ENCODE measurements at places on chromosomes 16 and 17. TPM values are rescaled to one million over a fixed set of nuclear protein-coding genes. Genes with fewer than 3 reads are reported as not detected.

DPH1 gene
- 24.7 TPM for total RNA-seq

TMEM92 gene
- 4.8 TPM for total RNA-seq

TP53TG3C gene
- not detected for total RNA-seq

CD300H gene
- total RNA-seq = not detected

PRSS8 gene
- total RNA-seq = 138 TPM

DNA sequence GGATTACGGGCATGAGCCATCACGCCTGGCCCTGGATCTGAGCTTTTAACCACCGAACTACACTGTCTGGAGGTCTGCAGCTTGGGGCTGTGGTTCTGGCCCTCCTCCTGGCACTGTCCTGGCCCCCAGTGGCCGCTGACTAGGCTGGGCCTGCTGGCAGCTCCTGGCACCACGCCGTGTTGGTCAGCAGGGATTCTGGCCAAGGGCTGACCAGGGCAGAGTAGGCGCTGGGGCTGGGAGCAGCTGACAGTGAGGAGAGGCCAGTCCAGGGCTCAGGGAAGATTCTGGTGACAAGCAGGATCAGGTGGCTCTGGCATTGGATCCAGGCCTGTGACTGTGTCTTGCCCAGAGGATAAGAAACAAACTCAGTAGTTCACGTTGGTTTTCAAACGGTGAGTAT is 14.6 kb downstream of the EEF2K start:
- no peaks in the 10 kb centered on the region for H3K27me3 ChIP-seq
- H3K4me3 ChIP-seq = no peak overlapping the region
- H3K4me1 ChIP-seq = no peaks in the 10 kb centered on the region
- no peak overlapping the region for H3K27ac ChIP-seq
- no peaks in the 10 kb centered on the region for H3K36me3 ChIP-seq
- no peak for DNase-seq

DNA sequence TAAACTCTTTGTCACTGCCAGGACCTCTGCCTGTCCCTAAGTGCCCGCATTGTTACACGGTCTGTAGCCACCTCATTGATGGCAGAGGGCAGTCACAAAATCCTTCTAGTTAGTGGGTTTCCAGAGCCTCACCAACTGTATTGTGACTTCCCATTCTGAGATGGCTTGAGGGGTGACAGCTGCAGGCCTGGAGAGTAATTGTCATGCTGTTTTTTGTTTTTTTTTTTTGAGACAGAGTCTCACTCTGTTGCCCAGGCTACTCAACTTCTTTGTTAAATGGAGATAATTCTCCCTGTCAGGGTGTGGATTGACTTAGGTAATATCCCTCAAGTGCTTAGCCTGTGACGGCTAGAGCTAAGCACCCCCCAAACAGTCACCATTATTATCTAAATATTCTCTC is 77.9 kb downstream of the SDR42E1 start:
- no peaks in the 10 kb centered on the region for H3K36me3 ChIP-seq
- H3K27me3 ChIP-seq = peaks cover 54% of the 10 kb centered on the region
- DNase-seq = no peak

DNA sequence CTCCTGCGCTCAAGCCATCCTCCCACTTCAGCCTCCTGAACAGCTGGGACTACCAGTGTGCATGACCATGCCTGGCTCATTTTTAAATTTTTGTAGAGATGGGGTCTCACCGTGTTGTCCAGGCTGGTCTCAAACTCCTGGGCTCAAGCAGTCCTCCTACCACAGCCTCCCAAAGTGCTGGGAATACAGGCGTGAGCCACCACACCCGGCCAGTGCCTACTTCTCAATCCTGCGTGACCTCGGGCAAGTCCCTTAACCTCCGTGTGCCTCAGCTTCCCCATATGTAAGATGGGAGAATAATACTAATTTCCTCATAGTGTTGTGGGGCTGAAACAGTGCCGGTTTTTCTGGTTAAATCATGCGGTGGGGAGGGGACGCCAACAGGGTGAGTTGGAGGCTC is 143.5 kb upstream of the CIBAR2 start:
- no peaks in the 10 kb centered on the region for H3K4me1 ChIP-seq
- no peaks in the 10 kb centered on the region for H3K36me3 ChIP-seq
- DNase-seq = no peak
- H3K27me3 ChIP-seq = peaks cover 81% of the 10 kb centered on the region

- peaks cover 4% of the 10 kb centered on the region for H3K36me3 ChIP-seq
- peaks cover 23% of the 10 kb centered on the region for H3K4me1 ChIP-seq
- no peaks in the 10 kb centered on the region for H3K27me3 ChIP-seq
- H3K27ac ChIP-seq = no peak overlapping the region
- H3K4me3 ChIP-seq = no peak overlapping the region
Observed at GRCh38 chr17:65025297-65025696, 31.2 kb downstream of the GNA13 start.

DNA sequence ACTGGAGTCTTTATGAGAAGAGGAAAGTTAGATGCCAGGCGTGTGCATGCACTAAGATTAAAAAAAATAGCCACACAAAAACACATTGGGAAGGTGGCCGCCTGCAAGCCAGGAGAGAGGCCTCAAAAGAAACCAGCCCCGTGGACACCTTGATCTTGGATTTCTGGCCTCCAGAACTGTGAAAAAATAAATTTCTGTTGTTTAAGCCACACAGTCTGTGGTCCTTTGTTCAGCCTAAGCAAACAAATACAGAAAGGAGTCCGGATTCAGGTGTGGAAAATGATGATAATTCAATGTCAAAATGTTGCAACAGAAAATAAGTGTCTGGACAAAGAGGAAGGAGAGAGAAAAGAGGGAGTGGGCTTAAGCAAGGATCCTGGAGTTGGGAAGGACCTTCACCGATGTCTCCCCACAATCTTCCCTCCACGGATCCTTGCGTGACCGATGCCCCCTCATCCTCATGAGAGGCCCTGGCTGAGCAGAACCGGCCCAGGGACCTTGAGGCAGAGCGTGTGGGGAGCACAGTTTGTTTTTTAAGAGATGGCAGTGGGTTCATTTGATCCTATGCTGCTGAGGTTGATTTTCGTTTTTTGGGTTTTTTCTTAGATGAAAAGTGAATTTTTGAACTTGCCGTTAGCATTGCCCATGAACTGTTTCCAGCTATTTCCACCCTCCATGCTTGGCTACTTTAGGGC is 133.2 kb downstream of the IRX3 start:
- no peaks in the 10 kb centered on the region for H3K36me3 ChIP-seq
- no peaks in the 10 kb centered on the region for H3K4me1 ChIP-seq
- no peak overlapping the region for H3K4me3 ChIP-seq
- no peak overlapping the region for H3K27ac ChIP-seq
- H3K27me3 ChIP-seq = peaks cover 45% of the 10 kb centered on the region
- no peak for DNase-seq

- H3K4me3 ChIP-seq = no peak overlapping the region
- H3K4me1 ChIP-seq = peaks cover 68% of the 10 kb centered on the region
- no peak for DNase-seq
- H3K36me3 ChIP-seq = peaks cover 3% of the 10 kb centered on the region
- no peak overlapping the region for H3K27ac ChIP-seq
Observed at GRCh38 chr16:52578829-52579498, 32.0 kb upstream of the TOX3 start.

GRCh38 chr17:72116661-72117521 is 3.9 kb upstream of the SOX9 start:
- peaks cover 32% of the 10 kb centered on the region for H3K27me3 ChIP-seq
- DNase-seq = no peak
- H3K27ac ChIP-seq = peak overlapping the region; percentile 35

DNA sequence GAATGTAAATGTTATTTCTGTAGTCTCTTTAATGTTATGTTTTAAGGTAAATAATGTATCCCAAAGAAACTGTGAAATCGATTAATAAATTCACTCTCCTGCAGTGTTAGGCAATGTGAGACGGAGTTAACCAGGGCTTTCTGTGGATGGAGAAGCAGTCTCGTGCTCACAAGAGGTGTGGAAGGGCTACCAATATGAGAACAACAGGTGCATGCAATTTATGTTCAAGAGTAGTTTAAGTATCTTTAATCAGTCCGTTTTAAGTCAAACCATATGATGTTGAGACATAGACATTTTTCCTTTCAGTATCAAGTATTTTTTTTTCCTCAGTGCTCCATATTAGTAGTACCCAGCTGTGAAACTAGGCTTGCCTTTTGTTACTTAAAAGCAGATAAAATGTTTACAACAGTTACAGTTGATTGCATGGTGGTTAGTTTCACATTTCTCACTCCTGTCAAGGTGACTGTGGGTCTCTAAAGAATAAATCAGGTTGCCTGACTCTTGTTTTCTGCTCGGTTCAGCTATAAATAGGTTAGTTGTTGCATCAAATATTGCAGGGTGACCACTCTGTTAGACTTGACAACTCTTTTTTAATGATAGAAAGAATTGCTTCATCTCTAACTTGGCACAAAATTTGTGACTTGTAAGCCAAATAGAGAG is 54.4 kb downstream of the COX10 start:
- H3K4me3 ChIP-seq = no peak overlapping the region
- no peaks in the 10 kb centered on the region for H3K27me3 ChIP-seq
- H3K4me1 ChIP-seq = no peaks in the 10 kb centered on the region
- no peak for DNase-seq

DNA sequence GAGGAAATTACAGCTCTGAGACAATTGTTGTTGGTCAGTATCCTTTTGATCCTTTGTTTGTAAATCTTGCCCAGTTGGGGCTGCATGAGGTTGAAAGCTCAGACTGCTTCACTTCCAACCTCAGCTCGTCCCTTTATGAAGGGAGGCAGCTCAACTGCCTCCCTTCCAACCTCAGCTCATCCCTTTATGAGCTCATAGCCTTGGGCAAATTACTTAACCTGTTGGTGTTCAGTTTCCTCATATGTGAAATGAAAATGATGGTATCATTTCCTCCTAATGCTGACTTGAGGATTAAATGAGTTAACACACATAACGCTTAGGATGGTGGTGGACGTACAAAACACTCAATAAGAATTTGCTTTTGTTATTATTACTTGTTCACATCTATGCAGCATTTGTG is 265.1 kb downstream of the CDH13 start:
- DNase-seq = no peak
- H3K36me3 ChIP-seq = no peaks in the 10 kb centered on the region
- H3K4me3 ChIP-seq = no peak overlapping the region
- H3K27me3 ChIP-seq = no peaks in the 10 kb centered on the region

DNA sequence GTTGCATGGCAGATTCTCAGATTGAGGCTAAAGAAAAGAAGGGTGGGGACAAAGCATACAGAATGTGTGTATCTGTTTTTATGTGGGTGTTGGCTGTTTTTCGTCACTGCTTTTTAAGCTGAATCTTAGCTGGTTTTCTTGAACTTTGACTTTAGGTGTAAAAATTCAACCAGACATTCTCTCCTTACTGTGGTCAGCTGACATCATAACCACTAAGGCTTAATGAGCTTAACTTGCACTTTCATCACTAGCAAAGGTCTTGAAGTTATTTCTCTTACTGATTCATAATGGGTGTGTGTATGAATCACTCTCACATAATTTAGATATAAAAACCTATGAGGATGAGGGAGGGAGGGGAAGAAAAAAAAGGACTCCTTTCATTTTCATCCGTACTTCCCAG is 4.0 kb upstream of the CDC6 start:
- H3K27me3 ChIP-seq = no peaks in the 10 kb centered on the region
- DNase-seq = peak; percentile 84
- peak overlapping the region; percentile 90 for H3K27ac ChIP-seq
- peaks cover 79% of the 10 kb centered on the region for H3K4me1 ChIP-seq

GRCh38 chr16:2507052-2507659 is 6.6 kb upstream of the ATP6V0C start:
- H3K27ac ChIP-seq = no peak overlapping the region
- no peak overlapping the region for H3K4me3 ChIP-seq

- H3K4me3 ChIP-seq = no peak overlapping the region
- H3K4me1 ChIP-seq = peaks cover 19% of the 10 kb centered on the region
- H3K27me3 ChIP-seq = no peaks in the 10 kb centered on the region
- no peak for DNase-seq
- H3K27ac ChIP-seq = no peak overlapping the region
Observed at GRCh38 chr16:48583075-48584065, 26.6 kb downstream of the N4BP1 start.

DNA sequence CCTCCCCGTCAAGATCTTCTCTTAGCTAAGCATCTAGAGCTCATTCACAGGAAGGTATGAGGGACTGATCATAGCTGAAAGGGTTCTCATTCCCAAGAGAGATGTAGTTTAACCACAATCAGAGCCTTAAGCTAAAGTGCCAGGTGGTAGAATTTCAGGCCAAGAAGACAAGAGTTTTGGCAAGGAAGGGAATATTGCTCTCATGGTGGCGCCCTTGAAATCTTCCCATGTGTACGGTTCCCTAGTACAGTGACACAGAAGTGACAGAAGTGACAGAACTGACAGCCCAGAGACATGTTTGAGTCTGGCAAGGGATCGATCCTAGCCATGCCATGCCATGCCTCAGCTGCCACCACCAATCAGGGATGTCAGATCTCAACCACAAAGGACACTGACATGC is 2.5 kb downstream of the GRIN2C start:
- H3K27ac ChIP-seq = no peak overlapping the region
- no peaks in the 10 kb centered on the region for H3K36me3 ChIP-seq
- no peak for DNase-seq
- H3K4me1 ChIP-seq = no peaks in the 10 kb centered on the region
- peaks cover 92% of the 10 kb centered on the region for H3K27me3 ChIP-seq

DNA sequence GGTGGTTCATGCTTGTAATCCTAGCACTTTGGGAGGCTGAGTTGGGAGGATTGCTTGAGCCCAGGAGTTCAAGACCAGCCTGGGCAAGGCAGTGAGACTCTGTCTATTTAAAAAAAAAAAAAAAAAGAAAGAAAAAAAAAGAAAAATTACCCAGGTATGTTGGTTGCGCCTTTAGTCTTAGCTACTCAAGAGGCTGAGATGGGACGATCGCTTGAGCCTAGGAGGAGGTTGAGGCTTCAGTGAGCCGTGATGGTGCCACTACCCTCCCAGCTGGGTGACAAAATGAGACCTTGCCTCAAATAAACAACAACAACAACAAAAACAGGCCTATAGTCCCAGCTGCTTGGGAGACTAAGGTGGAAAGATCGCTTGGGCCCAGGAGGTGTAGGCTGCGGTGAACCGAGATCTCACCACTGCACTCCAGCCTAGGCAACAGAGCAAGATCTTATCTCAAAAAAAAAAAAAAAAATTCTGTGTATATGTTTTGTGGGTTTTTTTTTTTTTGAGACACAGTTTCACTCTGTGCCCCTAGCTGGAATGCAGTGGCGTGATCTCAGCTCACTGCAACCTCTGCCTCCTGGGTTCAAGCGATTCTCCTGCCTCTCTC is 12.5 kb upstream of the ANKRD40CL start:
- no peaks in the 10 kb centered on the region for H3K4me1 ChIP-seq
- no peak for DNase-seq
- H3K4me3 ChIP-seq = no peak overlapping the region
- no peak overlapping the region for H3K27ac ChIP-seq

GRCh38 chr17:38899421-38899820 is 26.0 kb upstream of the LASP1NB start:
- H3K4me3 ChIP-seq = no peak overlapping the region
- H3K4me1 ChIP-seq = peaks cover 24% of the 10 kb centered on the region
- no peaks in the 10 kb centered on the region for H3K27me3 ChIP-seq
- H3K27ac ChIP-seq = no peak overlapping the region

- DNase-seq = no peak
- peaks cover 63% of the 10 kb centered on the region for H3K27me3 ChIP-seq
- H3K4me1 ChIP-seq = no peaks in the 10 kb centered on the region
- no peak overlapping the region for H3K4me3 ChIP-seq
Observed at GRCh38 chr17:28270926-28271325, 48.1 kb upstream of the TMEM97 start.

GRCh38 chr16:11256661-11257130 is 692 bp upstream of the SOCS1 start:
- peaks cover 37% of the 10 kb centered on the region for H3K36me3 ChIP-seq
- peak overlapping the region; percentile 92 for H3K4me3 ChIP-seq
- H3K27me3 ChIP-seq = no peaks in the 10 kb centered on the region
- DNase-seq = peak; percentile 65

- DNase-seq = no peak
- H3K27ac ChIP-seq = peak overlapping the region; percentile 72
- H3K4me1 ChIP-seq = peaks cover 50% of the 10 kb centered on the region
- no peaks in the 10 kb centered on the region for H3K27me3 ChIP-seq
- peaks cover 49% of the 10 kb centered on the region for H3K36me3 ChIP-seq
Observed at GRCh38 chr17:63775420-63775819, 1.4 kb downstream of the DDX42 start.
